NCI-H1694 treated with DMSO at 0.1 percent for 48 hours (cell line): ENCODE measurements at places on chromosomes 3 and 15.

DNA sequence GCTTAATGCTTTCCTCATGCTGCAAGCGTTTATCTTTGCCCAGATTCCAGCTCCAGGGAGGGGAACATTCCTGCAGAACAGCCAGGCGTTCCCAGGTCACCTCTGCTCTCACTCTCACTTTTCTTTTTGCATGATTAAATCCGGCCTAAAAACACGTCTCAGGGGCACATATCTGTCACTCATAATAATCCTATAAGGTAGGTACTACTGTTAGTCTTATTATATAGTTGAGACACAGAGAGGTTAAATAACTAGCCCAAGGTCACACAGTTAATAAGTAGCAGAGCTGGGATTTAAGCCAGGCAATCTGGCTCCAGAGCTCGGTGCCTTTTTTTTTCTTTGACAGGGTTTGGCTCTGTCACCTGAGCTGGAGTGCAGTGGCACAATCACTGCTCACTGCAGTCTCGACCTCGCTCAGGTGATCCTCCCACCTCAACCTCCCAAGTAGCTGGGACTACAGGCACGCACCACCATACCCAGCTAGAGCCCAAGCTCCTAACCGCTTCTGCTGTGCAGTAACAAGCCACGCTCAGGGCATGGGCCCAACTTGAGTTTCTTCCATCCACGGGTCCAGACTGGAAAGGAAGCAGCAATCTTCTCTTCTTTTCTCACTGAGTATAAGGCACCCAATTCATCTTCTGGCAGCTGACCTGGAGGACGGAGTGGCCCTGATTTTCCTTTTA lies 96.5 kb downstream of the LIPC start:
- DNase-seq: no peak

DNA sequence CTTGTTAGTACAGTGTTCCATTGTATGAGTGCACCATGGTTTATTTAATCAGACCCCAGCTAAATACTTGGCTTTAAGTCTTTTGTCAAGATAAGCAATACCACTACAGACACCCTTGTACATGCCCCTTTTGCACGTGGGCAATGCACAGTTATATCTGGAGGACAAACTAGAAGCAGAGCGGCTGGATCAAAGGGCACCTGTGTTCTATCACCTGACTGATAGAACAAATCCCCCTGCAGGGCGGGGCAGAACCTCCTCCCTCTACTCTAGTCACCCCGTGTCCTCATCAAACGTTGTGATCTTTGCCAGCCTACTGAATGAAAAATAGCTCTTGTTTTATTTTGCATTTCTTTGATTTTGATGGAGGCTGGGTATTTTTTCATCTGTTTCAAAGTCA lies 314.9 kb downstream of the TLE3 start:
- DNase-seq: peak; percentile 64

DNA sequence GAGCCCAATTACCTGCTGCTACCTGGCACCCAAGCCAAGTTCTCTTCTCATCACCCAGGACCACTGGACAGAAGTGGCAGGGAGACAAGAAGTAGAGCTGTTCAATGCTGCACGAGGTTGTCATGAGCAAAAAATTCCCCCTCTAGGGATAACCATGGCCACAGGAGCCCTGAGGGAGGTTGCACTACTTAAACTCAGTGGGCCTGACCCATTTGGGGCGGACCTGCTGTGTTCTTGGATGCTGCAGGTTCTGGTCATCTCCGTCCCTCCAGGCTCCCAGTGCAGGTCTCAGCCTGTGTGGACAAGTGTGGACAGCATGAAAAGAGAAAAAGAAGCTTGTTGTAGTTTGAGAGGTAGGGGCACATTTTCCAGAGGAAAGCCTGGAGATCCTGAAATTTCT lies 26.1 kb upstream of the MANF start:
- DNase-seq: no peak

DNA sequence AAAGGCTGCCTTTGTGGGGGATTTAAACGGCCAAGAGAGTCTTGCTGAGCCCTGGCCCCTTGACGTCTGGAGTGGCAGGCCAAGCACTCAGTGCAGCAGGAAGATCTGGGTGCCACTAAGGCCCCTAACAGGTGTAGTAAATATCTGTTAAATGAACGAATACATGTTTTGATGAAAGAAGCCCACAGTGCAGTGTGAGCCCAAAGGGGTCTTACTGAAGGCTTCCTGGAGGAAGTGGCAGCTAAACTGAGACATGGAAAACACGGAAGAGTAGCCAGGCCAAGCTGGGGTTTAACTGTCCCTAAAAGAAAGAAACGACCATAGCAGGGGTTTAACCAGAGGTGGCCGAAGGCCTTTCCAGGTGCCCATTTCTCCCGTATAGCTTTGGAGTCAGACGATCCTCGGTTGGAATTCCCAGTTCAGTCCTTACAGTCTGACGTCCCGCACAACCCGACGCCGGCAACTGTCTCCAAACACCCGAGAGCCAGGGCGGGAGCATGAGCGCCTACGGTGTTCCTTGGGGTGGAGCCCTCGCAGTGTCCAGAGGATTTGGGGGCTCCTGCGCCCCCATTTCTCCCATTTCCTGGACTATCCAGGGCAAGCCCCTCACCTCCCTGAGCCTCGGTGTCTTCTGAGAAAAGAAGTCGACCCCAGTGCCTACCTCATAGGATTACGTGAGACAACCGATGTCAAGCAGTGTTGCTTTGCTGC lies 910 bp upstream of the ABHD6 start:
- no peak for DNase-seq

DNA sequence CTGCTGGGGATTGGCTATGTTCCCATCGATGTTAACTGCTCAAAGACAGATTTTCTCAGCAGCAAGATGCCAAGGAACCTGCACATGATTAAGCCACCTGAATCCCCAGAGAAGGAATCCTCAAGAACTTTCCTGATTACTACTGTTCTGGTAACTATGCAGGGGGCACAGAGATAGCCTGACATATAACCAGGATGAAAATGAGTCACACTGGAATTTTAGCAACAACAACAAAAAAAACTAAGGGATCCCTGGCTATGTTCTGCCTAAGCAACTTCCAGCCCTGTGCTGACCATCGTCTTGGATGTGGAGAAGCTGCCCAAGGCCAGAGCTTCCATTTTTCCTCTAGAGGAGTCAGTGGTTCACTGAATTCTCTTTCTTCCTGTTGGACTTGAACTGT lies 13.8 kb downstream of the RIOX2 start:
- DNase-seq: no peak

- no peak for DNase-seq
Observed at GRCh38 chr3:196533260-196533681, 18.1 kb upstream of the SMCO1 start.

DNA sequence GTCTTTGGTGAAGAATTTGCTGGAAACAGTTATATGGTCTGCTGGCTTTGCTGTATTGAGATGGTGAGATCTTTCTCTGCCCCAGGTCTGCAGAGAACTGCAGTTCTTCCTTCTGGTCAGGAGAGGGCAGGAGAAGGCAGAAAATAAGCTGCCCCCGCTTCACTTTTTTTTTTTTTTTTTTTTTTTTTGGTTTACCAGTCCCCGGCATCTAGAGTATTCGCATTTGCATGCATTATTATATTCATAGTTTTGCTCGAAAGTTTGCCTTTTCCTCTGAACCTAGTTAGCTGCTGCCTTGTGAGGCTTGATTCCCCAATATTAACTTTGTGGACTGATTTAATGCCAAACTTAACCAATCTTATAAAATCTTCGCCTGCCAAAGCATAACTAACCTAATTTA lies 10.6 kb upstream of the PARL start:
- DNase-seq: peak; percentile 55

- DNase-seq: no peak
Observed at GRCh38 chr3:31384117-31384516, 148.6 kb upstream of the STT3B start.

GRCh38 chr3:148459931-148460513 lies 237.7 kb upstream of the AGTR1 start:
- DNase-seq: no peak

DNA sequence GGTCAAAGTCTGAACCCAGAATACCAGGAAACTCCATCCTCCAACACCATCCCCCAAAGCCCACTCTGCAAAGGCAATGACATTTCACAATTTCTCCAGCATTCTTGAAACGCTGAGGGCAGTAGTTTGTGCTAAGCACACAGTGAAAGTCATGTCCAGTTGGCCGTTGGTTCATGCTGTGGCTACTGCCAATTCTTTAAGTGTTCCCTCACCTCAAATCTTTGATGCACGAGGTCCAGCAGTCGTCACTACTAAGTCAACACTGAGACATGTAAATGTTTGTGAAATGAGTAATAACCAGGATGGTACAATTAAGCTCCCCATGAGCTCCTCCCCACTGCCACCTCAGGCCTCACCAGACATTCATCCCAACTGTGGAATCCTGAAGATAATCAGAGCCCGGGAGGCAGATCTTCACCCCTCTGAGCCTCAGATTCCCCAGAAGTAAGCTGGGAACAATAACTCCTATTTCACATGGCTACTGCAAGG lies 7.0 kb downstream of the SUCLG2 start:
- no peak for DNase-seq

DNA sequence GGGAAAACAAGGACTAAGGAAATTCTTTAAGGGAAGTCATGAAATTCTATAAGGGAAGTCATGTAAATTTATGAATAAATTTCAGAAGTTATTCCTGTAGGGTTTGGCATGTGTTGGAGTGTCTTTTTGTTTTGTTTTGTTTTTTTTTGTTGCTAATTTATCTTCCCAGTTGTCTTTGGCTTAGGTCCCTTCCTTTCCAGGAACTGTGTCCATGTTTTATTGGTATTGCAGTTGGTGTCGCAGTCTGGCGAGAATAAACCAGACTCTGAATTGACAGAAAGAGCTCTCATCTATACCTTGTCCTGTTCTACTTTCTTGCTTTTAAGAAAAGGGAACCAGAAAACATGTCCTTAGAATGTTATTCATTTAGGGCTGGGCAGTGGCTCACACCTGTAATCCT lies 57.6 kb downstream of the SGO1 start:
- no peak for DNase-seq

GRCh38 chr3:30614943-30615342 lies 8.5 kb downstream of the TGFBR2 start:
- no peak for DNase-seq

GRCh38 chr15:49323207-49323606 lies 99.8 kb upstream of the FGF7 start:
- no peak for DNase-seq

- DNase-seq: no peak
Observed at GRCh38 chr3:138443091-138443490, 8.7 kb downstream of the ESYT3 start.

GRCh38 chr3:106337116-106337515 lies 468.3 kb upstream of the CBLB start:
- DNase-seq: no peak

- DNase-seq: no peak
Observed at GRCh38 chr3:174356596-174356995, 502.5 kb upstream of the NAALADL2 start.

DNA sequence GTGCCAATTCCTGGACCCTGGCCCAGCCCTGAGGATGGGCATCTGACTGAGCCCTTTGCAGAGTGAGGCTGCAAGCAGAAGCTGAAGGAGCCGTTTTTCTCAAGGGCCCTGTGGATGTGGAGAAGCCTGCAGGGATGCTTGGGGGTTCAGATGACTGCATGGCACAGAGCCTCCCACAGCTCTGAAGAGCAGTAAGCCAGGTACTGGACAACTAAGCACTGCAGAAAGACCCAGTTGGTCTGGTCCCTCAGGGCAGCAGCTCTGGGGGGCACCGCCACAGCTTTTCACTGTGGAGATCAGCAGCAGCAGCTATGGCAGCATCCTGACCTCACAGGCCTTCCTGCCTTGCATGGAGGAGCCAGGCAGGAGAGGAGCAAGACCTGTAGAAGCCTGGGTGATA lies 67.6 kb downstream of the CRYGS start:
- no peak for DNase-seq

DNA sequence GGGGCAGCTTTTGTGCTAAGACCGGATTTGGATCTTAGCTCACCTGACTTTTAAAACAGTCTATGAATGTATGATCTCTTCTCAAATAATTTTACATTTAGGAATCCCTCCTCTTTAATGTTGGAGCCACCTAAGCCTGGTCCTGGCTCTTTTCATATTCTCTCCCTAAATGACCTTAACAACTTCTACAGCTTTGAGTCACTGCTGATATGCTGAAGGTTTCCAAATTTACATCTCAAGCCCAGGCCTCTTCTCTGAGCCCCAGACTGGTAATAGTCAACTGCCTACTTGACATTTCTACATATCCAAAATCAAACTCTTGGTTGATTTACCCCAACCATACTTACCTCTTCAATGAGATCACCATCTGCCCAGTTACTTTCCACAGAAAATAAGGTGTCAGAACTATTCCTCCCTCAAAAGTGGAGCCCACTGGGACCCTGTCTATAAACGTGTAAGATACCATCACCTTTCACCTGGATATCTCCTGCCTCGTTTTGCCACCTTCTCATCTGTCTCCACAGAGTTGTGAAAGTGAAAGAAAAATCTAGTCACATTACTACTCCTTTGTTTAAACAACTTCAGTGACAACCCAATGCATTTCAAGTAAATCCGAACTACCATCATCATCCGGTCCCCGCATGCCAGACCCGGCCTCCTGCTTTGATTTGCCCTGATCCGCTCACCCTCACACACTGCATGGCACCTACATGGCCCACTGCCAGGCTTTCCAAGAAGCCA lies 48.8 kb downstream of the UBP1 start:
- DNase-seq: no peak

- DNase-seq: no peak
Observed at GRCh38 chr3:168025076-168025475, 70.6 kb downstream of the GOLIM4 start.

GRCh38 chr3:135736740-135737139 lies 228.8 kb upstream of the PPP2R3A start:
- no peak for DNase-seq

DNA sequence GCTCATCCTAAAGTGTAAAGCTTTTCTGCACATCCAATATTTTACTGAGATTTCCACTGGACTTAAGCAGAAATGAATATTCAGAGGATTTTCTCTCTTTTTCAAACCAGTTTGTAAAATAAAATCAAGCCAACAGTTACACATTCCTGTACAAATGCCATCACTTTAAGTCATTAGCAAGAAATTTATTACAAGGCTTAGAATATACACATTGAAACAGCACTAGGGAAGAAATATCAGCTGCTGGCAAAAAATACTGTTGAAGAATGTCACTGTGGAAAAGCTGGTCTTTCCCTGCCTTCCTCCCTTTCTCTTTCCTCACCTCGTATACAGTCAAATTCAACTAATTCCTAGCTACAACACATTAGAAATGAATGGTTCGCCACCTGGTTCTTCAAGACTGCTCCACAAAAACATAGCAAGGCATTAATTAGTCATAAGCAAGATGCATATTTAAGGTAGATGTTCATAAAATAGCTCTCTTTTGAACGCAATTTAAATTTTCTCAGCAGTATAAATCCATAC lies 21.3 kb downstream of the PLOD2 start:
- no peak for DNase-seq

- no peak for DNase-seq
Observed at GRCh38 chr15:42012241-42012640, 8.6 kb downstream of the PLA2G4E start.

- no peak for DNase-seq
Observed at GRCh38 chr3:11245827-11246662, 26.2 kb upstream of the ATG7 start.

DNA sequence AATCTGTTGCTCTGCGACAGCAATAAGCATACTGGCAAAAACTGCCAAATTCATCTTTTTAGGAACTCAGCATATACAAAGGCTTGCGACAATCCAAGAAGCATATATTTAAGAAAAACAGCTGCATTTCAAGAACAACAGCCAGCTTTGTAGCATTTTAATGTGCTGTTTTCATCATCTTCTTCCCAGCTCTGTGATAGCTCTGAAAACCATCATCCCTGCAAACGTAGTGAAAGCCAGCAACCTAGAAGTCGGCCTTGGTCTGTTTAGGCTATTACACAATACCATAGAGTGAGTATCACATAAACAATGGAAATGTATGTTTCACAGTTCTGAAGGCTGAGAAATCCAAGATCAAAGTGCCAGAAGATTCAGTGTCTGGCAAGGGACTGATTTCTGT lies 187.5 kb downstream of the NAALADL2 start:
- DNase-seq: no peak
